Stimulated activated CD4-positive, alpha-beta T cell treated with anti-CD3 and anti-CD28 coated beads, Interleukin-1b, Interleukin-23, amount 100 ng/mL, for 24 hours (primary cell): ENCODE measurements at places on chromosomes 4 and X.
A peak's percentile ranks its signal among the peaks of the same experiment; 100 is the strongest.

DNA sequence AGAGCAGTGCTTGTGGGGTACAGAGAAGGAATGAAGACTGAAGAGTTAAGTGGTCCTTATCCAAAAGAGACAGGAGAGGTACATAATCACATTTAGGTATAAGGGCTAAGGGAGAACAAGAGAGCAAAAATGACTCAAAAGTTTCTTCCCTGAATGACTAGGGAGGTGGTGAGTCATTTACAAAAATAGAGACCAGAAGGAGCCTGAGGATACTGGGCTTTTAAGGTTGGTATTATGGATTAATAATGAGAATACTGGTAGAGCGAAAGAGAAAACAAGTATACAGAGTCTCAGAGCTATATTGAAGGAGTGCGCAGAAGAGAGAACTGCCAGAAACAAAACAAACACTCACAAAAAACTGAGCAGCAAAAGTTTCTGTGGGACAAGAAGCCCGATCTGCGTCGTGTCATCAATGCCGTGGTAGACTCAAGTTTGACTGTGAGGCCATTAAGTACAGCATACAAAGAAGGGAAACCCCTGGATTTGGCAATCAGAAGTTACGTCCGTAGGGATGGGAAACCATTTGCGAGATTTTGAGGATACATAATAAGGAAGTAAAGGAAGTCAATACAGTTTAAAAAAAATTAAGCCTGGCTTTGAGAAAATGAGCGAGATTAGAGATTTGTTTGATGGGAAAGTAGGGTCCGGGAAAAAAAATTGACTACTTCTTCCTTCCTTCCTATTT is 129.1 kb upstream of the STIM2 start:
- DNase-seq, result no peak

DNA sequence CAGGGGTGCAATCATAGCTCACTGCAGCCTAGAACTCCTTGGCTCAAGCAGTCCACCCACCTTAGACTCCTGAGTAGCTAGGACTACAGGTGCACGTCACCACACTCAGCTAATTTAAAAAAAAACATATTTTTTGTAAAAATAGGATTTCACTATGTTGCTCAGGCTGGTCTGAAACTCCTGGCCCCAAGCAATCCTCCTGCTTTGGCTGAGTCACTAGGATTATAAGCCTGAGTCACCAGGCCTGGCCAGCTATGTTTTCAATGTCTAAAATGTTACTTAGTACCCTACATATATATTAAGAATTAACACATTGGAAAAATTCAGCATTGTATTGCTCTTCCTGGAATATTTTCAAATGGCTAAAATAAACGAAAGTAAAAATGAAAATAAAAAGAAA is 37.5 kb downstream of the PNPLA4 start:
- no peak for DNase-seq

DNA sequence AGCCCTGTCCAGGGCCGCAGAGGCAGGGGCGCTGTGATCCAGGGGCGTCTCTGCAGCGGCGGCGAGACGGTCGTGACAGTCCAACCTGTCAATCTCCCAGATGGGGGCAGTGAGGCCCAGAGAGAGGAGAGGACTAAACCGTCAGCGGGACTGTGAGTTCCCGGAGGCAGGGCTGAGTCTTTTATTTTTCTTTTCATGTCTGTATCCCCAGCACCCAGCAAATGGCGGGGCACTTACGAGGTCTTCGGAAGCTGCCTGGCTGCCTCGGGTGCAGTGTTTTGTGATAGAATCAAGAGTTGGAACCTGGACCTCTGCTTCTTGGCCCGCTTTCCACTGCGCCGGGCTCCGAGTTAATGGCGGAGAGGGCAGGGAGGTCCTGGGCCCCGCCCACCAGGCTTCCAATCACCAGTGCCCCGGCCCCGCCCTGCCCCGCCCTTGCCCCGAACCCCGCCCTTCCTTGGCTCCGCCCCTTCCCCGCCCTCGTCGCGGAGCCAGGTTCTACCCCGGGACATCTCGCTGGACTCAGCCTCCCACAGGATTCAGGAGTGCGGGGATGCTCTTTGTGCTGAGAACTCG is 35.3 kb upstream of the GRPEL1 start:
- DNase-seq, result peak; percentile 64

- DNase-seq, result no peak
Measured at GRCh38 chr4:5808081-5808741, 84.7 kb downstream of the CRMP1 start.

DNA sequence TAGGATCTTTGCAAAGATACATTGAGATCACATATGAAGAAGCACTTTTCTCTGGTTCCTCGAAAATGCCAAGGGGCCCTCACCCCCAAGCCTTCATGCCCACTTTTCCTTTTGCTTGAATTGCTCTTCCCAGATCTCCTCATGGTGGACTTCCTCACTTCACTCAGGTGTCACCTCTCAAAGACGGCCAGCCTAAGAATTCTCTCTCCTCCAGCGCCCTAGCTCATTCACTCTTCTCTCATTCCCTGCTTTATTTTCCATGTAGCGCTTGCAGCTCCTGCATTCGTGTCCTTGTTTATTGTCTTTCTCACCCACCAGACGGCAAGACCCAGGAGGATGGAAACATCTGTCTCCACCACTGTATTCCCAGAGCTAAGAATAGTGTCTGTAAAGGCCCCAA is 32.9 kb downstream of the CCKAR start:
- no peak for DNase-seq

GRCh38 chr4:74408639-74409038 is 36.3 kb upstream of the AREG start:
- DNase-seq, result no peak

- no peak for DNase-seq
Measured at GRCh38 chr4:72366601-72367000, 202.4 kb downstream of the ADAMTS3 start.

GRCh38 chrX:14344172-14344940 is 185.0 kb upstream of the GLRA2 start:
- no peak for DNase-seq

DNA sequence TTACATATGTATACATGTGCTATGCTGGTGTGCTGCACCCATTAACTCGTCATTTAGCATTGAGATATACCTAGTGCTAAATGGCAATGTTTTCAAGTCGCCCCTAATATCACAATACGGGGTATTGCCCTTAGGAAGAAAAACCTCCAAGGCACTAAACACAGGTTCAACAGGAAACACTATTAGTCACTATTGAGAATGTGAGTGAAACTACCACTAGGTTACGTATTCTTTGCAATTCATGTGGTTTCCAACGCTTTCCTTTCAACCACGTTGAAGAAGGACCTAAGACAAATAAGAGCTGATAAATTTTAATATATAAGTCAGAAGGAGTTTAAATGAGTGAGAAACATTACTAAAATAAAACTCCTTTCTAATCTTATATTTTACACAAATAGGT is 134.7 kb upstream of the SPANXN4 start:
- no peak for DNase-seq

DNA sequence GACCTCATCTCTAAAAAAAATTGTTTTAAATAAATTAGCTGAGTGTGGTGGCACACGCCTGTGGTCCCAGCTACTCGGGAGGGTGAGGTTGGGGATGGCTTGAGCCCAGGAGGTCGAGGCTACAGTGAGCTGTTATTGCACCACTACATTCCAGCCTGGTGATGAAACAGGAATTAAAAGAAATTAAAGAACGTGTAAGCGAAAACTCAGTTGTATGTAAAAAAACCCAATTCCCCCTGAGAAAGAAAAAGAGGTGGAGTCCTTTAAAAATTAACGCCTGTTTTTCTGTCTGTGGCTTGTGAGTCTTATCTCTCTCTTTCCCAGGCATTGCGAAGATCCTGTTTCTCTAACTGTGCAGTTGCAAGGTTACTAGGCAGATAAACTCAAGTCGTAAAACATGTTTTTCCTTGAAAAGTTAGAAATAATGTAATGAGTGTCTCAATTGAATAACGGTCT is 22.1 kb downstream of the EPGN start:
- no peak for DNase-seq

DNA sequence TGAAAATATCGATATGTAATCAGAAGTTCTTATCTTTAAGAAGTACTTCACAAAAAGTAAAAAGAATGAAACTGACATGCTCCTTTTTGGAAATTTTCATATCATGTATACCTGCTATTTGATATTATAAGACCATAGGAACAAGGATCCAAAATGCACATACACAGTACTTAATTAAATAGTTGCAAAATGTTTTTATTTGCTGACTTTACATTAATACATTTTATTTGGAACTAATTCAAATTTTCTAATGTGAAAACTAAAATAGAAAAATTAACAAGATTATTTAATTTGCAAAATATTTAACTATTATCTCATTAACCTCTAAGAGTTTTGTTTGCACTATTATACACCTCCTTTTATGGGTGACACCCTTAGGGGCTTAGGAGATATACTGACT is 155.0 kb downstream of the TRAM1L1 start:
- DNase-seq, result no peak

GRCh38 chr4:156805696-156806095 is 165.9 kb downstream of the PDGFC start:
- DNase-seq, result no peak

- no peak for DNase-seq
Measured at GRCh38 chr4:61201561-61201960, 1.4 kb downstream of the ADGRL3 start.

- DNase-seq, result no peak
Measured at GRCh38 chrX:122770581-122770980, 413.5 kb upstream of the GRIA3 start.

DNA sequence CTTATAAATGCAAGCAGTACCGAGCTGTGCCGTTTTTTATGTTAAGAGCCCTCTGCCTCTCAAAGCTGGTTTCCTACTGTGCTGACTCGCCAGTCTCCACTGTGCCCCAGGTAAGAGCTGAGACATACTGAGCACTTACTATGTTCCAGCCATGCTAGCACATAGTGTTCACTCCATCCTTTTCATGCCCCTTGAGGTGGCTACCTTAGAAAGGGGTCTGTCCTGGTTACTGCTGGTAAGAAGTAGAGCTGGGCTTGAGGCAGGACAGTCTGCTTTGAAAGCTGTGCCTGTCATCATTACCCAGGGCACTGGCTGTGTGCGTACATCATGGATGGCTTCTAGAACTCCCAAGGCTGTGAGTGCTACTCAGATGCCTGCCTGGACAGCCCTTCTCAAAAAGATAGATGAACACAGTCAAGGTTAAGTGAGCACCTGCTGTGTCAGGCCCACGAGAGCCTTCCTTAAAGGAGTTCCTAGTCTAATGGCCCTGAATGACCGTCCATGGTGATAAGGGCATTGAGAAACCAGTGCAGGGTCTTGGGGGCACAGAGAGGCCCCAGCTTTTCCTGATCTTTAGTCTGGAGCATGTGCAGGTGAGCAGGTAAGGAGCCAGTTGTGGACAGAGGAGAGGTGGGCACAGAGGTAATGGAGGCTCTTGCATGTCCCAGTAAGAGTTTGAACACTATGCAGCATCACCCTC is 1.6 kb downstream of the STK32B start:
- no peak for DNase-seq

- DNase-seq, result no peak
Measured at GRCh38 chr4:145564540-145564939, 54.6 kb upstream of the MMAA start.

GRCh38 chr4:127632420-127633403 is at the start of gene INTU:
Gene INTU, plus strand, starts transcription at chr4:127632957. Its CDS starts 78 bp downstream, at chr4:127633035.
- DNase-seq, result peak; percentile 2

GRCh38 chr4:90495936-90496335 is 368.7 kb downstream of the CCSER1 start:
- DNase-seq, result no peak

DNA sequence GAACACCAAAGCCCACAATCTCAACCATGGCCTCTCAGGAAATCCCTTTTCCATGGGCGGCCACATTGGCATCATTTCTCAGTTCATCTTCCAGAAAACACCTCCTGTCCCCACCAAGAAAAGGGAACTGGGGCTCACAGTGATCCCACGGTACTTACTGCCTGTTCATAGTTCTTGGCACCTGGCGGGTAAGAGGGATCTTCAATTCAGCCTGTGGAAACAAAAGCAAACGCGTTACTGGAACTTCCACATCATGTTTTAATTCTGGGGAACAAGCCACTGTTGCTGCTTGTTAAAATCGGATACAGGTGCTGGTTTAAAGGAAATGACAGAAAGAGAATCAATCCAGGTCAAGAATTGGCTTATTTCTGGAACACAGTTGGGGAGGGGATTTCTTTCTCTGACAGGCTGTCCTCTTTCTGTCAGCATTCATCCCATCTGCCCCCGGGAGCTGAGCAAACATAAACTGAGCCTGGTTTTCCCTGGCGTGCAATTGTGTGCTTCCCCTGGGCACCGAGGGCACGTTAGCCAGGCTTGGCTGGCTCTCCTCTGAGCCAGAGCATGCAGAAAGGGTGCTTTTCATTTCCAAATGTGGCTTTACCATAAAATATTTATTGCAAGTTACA is 16.8 kb downstream of the CLNK start:
- no peak for DNase-seq

- DNase-seq, result no peak
Measured at GRCh38 chr4:145301386-145302080, 121.1 kb upstream of the OTUD4 start.

- DNase-seq, result no peak
Measured at GRCh38 chr4:115121351-115122043, 8.1 kb upstream of the NDST4 start.

GRCh38 chr4:94940520-94940908 is 182.8 kb downstream of the BMPR1B start:
- DNase-seq, result no peak

- no peak for DNase-seq
Measured at GRCh38 chr4:116413222-116413621, 672.2 kb downstream of the TRAM1L1 start.

GRCh38 chrX:120468825-120469525 is at the start of gene LAMP2:
Gene LAMP2, minus strand, starts transcription at chrX:120469296. Its CDS starts 127 bp downstream, at chrX:120469169.
- DNase-seq, result peak; percentile 47

DNA sequence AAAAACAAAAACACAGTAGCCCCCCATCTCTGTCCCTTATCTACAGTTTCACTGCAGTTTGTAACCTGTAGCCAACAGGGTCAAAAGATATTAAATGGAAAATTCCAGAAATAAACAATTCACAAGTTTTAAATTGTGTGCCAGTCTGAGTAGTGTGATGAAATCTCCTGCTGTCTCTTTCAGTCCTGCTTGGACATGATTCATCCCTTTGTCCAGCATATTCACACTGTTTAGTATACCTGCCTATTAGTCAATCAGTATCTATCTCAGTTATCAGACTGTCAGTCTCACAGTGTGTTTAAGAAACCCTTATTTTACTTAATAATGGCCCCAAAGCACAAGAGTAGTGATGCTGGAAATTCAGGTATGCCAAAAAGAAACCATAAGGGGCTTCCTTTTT is 21.9 kb downstream of the CNOT6L start:
- no peak for DNase-seq

DNA sequence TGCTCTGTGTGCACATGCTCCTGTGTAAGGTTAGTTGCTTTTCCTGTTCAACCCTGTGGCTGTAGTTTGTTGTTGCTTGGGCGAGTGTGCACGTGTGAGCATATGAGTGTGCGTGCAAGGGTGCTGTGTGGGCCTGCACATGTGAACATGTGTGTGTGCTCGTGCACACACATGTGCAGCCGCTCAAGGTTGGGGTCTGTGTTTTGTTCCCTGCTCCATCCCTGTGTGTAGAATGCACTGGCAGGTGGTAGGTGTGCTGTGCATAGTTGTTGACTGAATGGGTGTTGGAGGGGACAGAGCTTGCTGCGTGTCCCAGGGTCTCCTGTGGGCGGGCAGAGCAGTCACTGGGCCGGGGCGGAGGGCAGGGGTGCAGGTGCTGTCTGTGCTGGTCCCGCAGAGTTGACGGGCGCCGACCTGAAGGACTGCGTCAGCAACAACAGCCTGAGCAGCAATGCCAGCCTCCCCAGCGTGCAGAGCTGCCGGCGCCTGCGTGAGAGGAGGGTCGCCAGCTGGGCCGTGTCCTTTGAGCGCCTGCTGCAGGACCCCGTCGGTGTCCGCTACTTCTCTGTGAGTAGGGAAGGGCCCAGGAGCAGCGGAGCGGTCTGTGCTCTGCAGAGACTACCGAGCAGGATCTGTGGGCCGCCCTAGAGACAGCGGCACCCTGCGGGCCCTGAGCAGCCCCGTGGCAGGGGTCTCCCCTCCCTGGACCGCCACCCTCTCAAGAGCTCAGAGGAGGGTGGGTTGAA is 27.9 kb upstream of the HGFAC start:
- DNase-seq, result no peak
